ENCODE measurements at places on chromosomes 2 and 18.

- DNase-seq = no peak
Observed at GRCh38 chr18:63149302-63149587, 170.3 kb downstream of the BCL2 start.

DNA sequence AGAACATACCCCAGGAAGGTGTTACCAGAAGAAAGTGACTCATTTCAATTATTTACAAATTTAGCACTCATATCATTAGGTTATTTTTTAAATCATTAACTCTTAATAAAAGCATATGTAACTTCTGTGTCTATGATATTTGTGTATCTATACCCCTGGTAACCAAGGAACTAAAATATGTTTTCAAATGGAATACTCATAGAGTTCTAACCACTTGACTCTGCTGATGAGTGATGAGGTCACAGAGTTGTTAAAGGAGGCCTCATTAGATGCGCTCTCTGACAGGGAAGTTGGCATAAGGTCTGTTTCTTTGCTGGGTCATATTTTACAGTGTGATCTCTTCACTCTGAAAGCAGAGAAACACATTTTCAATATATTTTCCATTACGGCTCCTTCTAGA lies 73.4 kb downstream of the CCDC150 start:
- no peak for DNase-seq

DNA sequence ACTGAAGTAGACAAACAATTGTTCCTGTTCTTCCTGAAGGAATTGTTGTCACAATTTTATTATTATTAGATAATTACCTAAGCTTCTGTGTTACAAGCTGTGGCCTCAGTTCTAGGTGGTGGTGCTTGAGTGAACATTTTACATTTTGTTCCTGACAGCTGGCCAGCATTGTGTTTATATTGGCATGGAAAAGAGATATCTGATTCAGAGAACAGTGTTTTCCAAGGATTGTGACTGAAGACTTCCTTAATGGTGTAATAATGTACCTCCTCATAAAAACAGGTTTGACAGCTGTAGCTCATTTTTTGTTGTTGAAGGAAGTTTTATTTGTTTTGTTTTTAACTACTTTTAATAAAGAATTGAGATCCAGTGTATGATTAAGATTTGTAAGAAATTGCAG lies 95.2 kb downstream of the EPB41L5 start:
- DNase-seq = peak; percentile 34

DNA sequence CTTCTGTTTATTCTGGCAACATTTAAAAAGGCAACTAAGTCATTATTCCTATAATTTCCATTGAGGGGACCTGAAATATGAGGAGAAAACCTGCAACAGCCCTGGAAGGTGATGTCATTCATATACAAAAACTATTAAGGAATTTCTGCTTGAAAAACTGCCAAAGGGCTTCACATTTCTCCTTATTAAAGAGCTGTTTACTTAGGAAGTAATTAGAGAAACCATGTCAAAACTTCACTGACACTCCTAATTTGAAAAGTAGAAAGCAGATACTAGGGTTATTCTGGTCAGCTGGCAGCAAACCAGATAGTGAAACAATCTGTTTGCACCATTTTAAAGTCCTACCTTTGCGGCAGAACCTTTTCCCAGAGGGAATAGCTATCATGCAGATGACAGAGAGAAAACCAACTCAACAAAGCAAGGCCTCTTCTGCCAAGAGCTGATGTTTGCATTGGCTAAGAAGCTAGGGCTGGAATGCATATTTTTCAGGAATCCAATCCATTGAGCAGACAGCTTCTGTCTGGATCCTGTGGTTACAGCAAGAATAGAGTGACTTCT lies 592.2 kb upstream of the SYT4 start:
- DNase-seq = no peak

DNA sequence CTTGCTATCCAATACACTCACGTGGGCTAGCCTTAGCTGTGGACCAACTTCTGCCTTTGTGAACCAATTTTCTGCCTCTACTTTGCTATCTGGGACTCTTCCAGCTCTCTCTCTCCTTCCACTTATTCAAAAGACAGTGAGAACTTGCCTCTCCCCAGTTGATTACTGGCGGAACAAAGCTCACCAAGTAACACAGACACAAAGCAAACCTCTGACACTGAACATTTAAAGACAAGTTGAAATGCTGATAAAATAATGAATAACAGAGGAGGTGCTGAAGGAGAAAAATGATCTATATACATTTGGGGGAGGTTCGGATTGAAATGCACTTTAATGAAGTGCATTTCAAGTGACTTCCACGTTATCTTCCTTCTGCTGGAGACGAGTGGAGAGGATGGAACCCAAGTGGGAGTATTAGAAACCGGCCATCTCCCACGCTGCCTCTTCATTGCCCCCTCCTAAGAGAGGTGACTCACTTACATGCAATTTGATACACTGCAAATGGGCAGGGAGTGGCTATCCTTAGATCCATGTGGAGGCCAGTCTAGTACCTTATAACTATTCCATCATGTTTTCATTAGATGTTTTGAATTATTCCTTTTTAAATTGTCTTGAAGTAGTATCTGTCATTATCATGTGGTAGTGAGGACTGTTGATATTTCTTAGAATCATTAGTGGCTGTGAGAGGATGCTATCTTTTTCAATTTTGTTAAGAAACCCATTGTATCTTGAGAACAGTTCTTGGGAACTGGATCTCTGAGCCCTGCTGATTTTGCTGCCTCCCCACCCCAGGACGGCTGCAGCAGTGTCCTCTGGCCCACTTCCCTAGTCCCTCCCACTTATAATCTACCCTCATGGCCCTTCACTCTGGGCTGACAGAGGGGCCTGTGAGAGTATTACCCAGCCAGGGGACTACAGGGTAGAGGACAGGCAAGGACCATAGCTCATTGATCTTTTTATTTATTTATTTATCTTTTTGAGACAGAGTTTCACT lies 6.0 kb upstream of the GLI2 start:
- no peak for DNase-seq

DNA sequence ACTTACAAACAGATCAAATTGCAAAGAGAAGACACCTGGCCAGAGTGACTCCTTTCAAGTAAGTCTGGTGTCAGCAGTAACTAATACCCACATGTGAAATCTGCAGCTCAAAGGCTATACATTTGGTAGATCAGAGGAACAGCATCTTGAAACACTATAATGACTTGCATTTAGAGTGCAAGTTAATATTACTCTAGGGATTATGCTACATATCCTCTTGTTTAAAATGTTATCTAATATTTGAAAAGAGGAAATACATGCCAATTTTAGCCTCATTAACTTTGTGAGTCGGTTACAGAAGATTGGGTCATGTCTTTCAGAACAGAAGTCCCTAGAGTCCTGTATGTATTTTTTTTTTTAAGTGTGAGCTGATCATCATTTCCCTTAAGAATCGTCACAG lies 15.2 kb downstream of the LANCL1 start:
- no peak for DNase-seq

All from NCI-H2081 treated with DMSO at 0.1 percent for 48 hours (cell line).